Left ventricle myocardium inferior (tissue), 1 donor: ENCODE measurements at places on chromosomes 5 and 9.

DNA sequence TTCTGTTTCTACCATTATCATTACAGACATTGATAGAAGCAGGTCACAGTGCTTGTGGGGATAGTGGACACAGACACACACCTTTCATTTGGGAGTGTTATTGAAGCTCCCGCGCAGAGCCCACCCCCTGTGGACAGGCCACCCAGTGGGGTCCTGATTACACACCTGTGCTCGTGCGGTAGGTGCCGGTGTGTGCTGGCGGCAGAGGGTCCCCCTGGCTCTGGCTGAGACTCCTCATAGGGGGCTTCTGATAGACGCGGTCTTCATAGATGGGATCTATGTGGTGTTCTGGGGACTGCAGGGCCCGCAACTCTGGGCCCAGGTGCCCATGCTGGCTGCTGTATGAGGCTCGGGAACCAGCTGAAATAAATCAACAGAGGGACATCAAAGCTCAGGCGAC, 539.7 kb downstream of the CTNND2 start:
- DNase-seq: no peak

GRCh38 chr5:36706662-36707061, 100.3 kb downstream of the SLC1A3 start:
- no peak for DNase-seq

DNA sequence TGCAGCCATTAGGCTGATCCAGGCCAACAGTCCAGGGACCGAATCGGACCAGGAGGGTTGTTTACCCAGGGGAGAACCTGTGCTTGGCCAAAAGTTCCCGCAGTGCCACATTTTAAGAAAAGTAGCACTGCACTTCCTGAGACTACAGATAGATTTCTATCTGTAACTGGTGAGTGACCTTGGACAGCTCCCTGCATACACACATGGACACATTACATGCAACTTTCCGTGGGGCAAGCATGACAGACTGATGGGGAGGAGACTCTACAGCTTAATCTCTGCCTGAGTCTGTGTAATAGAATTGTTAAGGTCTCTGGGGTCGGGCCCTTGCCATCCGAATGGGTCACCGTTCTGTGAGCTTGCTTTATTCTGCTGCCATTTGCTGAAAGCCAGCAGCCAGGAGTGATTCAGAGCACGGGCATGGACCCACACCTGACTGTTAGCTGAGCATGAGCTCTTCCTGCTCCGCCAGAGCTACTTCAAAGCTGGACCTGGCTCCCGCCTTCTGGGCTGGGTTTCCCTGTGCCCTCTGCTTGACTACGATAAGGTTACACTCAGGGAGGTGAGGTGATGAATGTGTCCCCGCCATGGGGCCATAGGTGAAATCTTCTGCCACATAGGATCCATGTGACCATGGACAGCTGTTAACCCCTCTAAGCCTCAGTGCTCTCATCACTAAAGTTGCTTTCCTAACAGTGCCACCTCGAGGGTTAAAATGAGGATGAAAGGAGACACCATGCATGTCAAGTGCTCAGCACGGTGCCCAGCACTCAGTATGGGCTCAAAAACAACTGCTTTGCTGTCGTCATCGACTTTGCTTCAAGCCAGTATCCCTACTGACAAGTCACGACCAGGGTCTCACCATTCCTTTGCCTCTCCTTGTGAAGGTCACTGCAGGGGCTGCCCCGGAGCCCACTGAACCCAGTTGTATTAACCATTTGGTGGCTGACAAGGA, 200.0 kb downstream of the MELK start:
- no peak for DNase-seq

GRCh38 chr5:74497706-74498105, 142.8 kb downstream of the ENC1 start:
- DNase-seq: no peak

DNA sequence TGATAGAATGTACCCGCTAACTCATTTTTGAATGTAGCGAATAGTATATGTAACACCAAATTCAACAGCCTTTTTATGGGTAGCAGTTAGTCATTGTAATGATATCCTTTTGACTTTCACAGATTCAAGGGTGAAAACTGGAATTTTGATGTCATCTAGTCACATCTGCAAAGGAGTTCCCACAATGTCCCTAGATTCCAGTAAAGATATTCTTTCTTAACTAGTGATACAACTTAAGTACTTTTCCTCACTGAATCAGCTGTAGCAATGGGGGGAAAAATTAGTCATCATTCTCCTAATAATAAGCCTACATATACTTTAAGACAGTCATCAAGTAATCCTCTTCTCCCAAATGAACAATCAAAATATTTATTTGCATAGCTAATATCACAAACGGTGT, 11.5 kb upstream of the SSBP2 start:
- no peak for DNase-seq
